Astrocyte of the spinal cord (primary cell): ENCODE measurements at places on chromosomes 11 and 22.

DNA sequence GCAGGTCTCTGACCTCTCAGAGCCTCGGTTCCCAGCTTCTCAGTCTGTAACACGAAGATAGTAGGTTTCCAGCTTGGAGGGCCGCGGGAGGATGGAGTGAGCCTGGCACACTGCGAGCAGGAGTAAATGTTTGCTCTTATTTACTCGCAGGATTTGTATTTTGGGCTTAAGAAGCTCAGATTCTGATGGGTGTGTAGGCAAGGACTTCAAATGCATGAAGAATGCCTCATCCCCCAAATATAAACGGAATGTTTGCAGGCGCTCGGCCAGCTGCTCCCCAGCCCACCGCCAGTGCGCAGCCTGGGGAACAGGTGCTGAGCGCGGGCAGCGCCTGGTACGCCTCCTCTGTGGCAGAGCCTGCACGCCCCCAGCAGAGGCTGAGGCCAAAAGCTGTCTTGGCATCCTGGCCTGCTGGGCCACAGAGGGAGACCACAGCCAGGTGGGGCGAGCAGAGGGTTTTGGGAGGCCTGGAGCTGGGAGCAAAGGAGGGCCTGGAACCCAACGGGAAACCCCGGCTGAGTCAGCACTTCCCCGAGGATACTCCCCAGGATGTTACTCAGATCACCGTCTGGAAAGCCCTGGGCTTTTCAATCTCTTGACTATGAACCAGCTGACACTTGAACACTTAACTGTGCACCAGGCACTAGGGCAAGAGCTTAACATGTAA, 9.4 kb downstream of the EHD1 start:
- DNase-seq = peak; percentile 90

- DNase-seq = peak; percentile 57
These were observed 197.8 kb downstream of the MN1 start for GRCh38 chr22:27603800-27604144.

DNA sequence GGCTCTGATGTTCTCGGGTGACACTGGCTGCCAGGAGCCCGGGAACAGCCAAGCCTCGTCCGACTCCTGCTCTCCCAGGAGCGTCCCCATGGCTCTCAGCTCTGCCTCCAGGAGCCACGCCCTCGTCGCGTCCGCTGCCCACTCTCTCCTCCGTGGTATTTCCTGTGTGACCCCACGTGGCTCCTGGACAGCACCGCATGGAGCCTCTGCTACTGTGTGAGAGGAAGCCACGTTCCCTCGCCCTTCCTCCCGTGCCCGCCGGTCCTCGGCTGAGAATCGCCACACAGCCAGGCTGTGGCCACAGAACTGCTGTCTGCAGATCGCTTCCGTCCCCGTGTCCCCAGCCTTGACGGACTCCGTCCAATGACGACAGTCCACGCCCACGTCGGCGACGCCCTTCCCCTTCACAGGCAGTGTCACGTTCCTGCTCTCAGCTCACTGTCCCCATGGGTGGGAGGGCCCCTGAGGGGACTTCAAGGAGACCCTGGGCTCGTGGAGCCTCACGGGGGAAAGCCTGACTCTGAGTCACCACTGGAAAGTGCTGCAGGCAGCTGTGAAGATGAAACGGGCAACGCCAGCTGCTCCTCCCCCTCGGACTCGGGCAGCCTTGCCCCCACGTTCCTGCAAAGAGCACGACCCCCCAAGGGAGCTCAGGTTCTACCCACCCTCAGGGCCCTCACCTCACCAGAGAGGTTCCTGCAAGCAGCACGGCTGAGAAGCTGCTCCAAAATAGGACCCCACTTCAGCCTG, 458.5 kb downstream of the BRD1 start:
- DNase-seq = no peak

- no peak for DNase-seq
These were observed 47.2 kb upstream of the MMP7 start for GRCh38 chr11:102577723-102578122.

- peak; percentile 85 for DNase-seq
These were observed 18.9 kb downstream of the AP1B1 start for GRCh38 chr22:29369460-29369859.

DNA sequence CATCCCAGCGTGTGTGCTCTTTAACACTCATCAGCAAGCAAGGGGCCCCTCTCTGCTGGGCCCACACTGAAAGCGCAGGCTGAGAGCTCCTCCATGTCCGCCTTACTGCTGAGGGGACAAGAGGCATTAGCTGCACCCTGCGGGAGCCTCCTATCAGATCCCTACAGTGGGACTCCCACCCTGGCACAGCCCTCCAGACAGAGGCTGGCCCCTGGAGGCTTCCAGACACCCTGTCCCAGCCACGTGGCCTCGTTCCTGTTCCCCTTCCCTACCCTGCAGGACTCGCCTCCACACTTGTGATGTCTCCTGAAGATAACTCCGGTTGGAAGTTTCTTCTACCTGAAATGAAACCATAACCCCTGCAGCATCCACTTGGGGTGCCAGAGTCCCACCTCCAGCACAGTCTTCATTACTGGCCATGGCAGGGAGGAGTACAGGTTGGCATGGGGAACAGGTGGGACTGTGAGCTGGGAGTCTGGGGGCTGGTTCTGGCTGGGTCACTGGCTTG, 5.0 kb upstream of the SH3BP1 start:
- peak; percentile 22 for DNase-seq

DNA sequence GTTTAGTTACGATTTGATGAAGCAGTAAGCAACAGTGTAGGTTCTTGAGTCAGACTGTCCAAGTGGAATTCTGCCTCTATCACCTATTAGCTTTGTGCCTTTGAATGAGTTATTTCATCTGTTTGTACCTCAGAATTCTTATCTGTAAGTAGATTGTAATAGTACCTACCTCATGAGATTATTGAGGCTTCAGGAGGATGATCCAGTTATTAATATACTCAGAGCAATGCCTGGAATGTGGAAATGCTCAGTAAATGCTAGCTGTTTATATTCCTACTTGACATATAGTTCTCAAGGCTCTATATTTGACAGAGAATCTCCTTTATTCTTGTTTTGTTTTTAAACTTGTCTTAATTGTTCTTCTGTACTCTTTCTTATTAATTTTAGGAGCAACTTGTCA, 70.1 kb downstream of the SFI1 start:
- DNase-seq = no peak

DNA sequence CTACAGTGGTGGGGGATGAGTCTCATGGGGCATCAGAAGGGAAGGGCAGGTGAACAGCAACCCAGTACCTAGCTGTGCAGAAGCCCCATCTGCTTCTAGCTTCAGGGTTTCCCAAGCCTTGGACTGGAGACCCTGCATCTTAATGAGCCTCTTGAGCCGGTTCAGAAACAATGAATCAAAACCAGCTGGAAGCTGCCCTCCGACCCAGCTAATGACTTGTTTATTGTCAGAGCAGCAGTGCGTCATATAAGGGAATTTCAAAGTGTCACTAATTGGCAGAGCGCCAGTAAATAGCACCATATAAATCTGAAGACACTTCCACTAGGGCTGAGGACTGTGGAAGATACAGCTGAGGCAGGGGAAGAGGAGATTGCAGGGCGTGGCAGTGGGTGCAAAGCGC, 57.5 kb downstream of the RPUSD4 start:
- DNase-seq = peak; percentile 45

DNA sequence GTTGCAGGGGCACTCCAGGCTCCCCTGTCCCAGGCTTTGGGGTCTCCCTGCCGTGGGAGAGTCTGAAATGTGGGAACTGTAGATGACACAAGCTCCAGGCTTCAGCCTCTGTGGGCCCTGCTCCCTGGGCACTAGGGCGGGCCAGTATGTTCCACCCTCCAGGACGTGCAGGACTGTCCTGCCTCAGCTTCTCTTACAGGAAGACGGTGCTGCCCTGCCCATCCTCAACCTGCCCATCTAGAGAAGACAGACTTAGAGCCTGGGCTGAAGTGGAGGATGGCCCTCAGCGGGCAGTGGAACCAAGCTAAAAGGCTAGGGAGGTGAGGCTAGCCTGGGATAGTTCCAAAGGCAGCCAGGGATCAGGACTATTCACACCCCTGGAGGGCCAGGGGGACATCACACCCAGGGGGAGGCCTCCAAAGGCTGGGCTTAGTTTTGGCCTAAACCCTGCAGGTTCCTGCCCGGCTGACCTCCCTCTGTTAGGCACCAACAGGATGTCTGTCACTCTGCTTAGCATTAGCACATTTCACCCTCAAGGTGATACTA, 4.0 kb upstream of the CERK start:
- no peak for DNase-seq

DNA sequence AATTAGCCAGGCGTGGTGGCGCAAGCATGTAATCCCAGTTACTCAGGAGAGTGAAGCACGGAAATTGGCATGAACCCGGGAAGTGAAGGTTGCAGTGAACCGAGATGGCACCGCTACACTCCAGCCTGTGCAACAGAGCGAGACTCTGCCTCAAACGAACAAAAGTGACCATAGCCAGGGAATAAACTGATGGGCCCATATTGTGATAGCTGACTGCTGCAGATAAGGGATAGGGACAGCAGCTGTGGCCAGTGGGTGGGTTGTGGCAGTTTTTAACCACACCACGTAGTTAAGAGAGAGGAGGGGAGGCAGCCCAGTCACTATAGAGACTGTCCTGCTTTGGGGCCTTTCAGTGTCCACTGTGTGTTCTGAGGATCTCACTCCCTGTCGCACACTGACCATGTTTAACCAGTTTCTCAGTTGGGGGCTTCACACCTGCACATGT, 58.9 kb downstream of the PISD start:
- no peak for DNase-seq

GRCh38 chr11:128498721-128499245, 88.6 kb downstream of the ETS1 start:
- peak; percentile 62 for DNase-seq

DNA sequence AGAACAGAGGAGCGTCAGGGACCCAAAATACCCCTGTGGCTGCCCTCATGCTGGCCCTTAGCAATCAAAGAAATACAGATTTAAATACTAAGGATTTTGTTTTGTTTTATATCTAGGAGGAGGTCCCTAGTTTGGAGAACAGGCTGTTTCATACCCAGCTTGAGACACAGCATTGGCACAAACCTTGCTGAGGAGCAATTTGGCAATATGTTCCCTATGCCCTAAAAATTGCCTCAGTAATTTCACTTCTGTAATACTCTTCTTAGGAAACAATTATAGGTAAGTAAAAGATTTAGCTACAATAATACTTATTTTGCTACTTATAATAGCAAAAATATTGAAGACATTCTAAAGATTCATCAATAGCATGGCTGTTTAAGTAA, 37.0 kb downstream of the TSKU start:
- no peak for DNase-seq
